ENCODE measurements at places on chromosomes 2 and 18.
A peak's percentile ranks its signal among the peaks of the same experiment; 100 is the strongest.

- peak; percentile 23 for DNase-seq
Observed at GRCh38 chr2:218448934-218449333, 30.0 kb downstream of the VIL1 start.

DNA sequence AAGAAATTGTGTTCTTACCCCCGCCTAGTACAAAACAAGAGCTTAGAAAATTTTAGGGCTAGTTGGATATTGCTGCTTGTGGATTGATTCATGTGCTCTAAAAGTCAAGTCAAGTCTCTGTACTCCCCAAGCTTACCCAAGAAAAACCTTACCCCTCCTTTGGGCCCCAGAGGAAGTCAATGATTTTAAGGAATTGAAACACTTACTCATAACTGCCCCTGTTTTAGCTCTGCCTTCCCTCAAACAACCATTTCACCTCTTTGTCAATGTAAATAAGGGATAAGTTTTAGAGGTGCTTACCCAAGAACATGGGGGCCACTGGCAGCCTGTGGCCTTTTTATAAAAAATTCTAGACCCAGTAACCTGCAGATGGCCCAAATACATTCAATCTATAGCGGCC is 136.6 kb upstream of the RMP24 start:
- DNase-seq = no peak

DNA sequence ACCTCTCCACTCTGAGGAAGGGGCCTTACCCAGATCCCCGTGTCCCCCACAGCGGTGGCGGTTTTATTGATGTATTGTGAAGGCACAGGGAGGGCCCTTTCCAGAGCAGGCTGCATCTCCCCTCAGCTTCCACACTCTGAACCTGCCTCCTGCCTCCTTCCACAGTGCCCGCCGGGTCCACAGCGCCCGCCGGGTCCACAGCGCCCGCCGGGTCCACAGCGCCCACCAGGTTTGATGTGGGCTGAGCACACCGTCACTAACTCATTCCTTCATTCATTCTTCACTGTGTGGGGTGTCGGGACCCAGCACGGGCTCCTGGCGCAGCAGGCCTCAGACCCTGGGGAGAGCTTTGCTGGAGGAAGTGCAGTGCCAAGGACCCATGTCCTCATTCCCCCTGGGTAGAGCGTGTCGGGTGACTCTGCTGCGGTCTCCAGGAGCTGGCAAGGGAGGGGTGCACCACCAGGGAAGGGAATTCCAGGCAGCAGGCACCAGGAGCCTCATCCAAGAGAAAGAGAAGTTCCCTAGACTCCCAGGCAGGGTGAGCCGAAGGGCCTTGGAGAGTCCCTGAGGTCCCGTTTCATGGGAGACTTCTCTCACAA is 57.1 kb downstream of the HPCAL1 start:
- DNase-seq = no peak

GRCh38 chr2:189802396-189802912 is 18.2 kb downstream of the PMS1 start:
- no peak for DNase-seq

- DNase-seq = no peak
Observed at GRCh38 chr2:29725610-29726009, 195.8 kb downstream of the ALK start.

DNA sequence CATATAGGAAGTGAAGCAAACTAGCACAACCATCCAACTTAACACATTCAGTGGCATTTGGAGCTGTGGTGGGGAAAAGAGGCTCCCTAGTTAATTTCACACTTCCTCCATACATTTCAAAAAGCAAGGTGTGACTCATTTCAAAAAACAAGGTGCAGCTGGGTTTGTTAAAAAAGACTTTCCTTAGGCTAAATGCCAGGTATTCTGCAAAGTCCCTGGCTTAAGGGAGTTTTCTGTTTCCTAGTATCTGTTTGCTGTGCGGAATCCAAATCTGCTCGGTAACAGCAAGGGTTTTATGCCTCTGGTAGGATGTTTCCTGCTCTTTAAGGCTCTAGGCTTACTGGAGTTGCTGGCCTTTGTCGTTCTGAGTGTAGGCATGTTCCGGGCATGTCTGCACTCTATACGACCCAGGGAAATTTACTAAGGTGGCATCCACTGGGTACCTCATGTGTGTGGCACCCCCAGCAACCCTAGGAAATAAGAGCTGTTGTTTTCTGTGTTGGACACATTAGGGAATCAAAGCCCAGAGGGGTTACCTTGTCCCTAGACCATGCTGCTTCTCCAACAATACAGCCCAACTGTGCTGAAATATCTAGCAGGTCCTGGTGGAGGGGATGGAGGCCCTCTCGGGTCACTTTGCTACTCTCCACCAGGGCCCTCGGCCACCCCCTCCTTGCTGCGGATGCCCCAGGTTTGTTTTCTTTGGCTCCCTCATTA is 634 bp upstream of the MSGN1 start:
- no peak for DNase-seq

DNA sequence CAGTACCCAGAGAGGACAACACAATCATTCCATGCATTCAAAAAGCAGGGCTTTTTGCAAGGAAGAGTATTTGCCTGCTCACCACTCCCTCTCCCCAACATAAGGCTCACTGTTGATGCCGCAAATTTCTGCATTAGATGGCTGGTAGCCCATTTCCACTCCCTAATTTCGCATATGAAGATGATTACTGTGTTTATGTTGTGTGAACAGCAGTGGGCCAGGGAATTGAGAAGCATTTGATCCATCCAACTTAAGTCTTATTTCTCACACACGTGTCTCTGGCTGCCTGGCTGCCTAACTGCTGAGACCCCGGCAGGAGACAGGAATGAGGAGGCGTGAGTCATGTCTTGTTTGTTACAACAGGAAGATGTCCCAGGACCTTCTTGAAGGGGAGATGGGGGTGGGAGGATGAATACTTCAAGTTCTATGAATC is 294.1 kb downstream of the ALK start:
- DNase-seq = peak; percentile 33

GRCh38 chr18:45792506-45793263 is 32.8 kb upstream of the SIGLEC15 start:
- DNase-seq = no peak

GRCh38 chr18:72871091-72871490 is 3.3 kb upstream of the NETO1 start:
- peak; percentile 39 for DNase-seq

- no peak for DNase-seq
Observed at GRCh38 chr2:211512806-211513205, 956.4 kb downstream of the CPS1 start.

GRCh38 chr2:197813093-197813787 is 8.8 kb downstream of the PLCL1 start:
- DNase-seq = no peak

DNA sequence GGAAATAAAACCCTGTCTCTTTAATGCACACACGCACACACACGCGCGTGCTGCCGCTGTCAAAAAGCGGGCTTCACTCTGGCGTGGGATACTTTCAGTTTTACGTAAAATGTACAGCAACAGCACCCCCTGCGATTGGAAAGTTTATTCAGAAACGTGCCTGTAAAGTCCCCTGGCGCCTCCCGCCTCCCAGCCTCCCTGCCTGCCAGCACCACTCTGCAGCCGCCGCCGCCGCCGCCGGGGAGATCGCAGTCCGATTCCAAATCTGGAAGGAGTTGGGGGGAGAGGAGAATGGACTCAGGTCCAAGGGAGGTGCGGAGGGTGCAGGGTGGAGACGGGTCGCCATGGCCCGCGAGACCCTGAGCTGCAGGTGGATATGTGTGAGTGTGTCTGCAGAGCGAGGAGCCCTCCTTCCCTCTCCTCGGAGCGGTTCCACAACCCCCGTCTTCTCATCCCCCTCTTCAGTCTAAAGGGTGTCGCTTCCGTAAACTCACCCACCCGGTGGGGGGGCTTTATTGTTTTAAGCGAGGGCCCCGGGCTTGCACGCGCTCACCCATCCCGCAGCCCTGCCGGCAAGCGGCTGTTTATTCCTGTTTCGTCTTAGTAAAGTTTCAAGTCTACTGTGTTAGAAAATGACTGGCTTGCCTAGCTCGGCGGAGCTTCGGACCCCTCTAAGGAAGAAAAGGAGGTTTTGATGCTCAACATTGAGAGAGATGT is 1.8 kb upstream of the BCL11A start:
- no peak for DNase-seq

DNA sequence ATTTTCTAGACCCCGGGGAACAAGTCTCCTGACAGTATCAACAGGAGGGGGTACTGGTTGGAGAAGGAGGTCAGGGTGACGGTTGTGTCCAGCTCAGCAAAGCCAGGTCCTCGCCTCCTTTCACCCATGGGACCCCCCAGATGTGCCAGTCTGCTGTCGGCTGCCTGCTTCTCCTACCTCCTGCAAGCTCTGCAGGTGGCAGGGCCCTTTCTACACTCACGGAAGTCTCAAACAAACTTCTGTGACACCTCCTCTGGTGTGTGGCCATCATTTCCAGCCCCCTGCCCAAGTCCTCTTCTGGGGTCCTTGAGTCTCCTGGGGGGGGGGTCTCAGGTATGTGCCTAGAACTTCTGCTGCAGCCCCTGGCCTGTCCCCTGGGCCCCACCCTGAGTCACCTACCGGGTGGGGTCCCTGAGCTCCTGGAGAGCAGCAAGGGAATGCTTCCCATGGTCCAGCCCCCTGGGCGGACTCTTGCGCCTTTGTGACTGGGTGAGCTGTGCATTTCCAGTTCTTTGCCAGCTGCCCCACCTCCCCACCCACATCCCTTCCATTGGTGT is 12.8 kb downstream of the SH3RF3 start:
- DNase-seq = no peak

DNA sequence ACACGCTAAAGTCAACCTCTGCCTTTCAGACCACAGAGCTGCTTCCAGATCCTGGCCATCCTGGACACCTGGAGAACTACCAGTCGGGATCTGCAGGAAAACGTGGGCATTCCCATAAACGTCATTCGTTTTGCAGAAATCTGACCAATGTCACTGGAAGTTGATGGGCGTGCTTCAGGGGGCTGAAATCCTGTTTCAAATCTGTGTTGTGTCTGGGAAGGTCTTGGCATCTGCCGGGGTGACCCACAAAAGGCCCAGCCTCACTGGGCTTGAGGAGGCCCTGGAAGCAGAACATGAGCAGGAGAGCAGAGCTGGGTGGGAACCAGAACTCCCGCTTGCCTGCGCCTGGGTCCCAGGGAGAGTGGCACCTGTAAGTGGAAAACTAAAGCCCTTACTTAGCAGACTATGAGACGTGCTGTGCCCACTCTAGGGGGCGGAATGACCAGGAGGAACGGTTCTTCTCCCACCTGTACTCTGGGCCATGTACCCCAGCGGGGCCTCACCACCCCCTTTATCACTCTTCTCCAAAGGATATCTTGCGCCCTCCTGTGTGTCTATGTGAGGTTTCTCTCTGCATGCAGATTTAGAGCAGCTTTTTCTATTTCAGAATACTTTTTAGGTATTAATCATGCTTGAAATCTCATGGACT is 200.9 kb downstream of the FAM210A start:
- no peak for DNase-seq

GRCh38 chr2:147348931-147349555 is 495.8 kb upstream of the ACVR2A start:
- no peak for DNase-seq

- no peak for DNase-seq
Observed at GRCh38 chr2:99959261-99960014, 183.0 kb downstream of the AFF3 start.

- DNase-seq = no peak
Observed at GRCh38 chr2:126785862-126786261, 112.8 kb upstream of the TEX51 start.

- DNase-seq = no peak
Observed at GRCh38 chr2:171141320-171141719, 19.4 kb downstream of the TLK1 start.

DNA sequence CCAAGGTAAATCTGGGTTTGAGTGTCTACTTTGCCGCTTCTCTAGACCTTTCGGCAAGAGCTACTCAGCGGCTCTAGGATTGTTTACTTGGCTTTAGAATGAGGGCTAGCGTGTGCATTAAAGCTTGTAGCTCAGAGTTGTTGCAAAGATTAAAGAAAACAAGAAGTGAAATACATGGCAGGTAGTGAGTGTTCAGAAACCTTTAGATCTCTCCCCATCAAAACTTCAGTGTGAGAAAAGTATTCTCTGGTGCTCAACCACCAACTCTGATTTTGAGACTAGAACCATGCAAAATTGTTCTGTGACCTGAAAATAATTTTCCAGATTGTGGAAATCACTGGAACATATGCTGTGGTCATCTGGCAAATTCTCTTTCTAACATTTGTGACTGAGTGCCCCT is 512.0 kb downstream of the CMPK2 start:
- no peak for DNase-seq

- no peak for DNase-seq
Observed at GRCh38 chr2:71659868-71660518, 206.6 kb downstream of the DYSF start.

DNA sequence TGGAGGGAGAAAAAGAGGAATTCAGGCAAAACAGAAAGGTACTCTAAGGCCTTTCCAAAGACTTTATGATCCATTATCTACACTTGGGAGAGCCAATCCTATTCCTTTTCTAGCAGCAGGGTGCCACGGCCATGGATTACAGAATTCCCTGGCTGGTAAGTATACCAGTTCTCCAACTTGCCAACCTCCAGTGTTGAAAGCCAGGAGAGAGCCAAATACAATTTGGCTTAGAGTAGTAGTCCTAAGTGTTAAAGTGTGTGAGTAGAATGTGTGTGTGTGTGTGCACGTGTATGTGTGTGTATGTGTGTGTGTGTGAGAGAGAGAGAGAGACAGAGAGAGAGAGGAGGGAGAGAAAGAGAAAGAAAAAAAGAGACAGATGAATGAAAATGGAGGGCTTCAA is 43.3 kb downstream of the WDPCP start:
- no peak for DNase-seq

DNA sequence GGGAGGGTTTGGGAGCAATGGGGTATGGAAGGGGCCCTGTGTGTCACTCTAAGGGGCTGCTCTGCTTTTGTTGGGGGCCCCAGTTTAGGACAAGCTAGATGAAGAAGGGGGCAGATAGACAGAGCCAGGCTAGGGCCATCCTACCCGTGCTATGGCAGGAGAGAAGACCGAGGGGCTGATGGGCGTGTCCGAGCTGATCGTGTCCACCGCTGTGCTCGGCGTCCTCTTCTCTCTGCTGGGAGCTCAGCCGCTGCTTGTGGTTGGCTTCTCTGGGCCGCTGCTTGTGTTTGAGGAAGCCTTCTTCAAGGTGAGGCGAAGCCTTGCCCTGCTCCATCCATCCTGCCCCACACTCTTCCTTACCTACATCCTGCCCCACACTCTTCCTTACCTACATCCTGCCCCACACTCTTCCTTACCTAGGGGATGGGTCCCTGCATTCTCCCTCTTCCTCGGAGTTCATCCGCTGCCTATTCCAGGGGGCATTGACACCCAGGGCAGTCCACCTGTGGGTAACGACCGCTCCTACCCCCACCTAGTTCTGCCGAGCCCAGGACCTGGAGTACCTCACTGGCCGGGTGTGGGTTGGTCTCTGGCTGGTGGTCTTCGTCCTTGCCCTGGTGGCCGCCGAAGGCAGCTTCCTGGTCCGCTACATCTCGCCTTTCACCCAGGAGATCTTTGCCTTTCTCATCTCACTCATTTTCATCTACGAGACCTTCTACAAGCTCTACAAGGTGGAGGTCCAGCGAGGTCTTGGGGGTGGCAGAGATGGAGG is 8.9 kb downstream of the SLC4A3 start:
- no peak for DNase-seq

GRCh38 chr2:101619191-101619591 is 78.3 kb upstream of the MAP4K4 start:
- DNase-seq = no peak

GRCh38 chr2:218839430-218839829 is 7.8 kb upstream of the PRKAG3 start:
- peak; percentile 51 for DNase-seq
